ENCODE measurements at places on chromosomes 6 and 20.

DNA sequence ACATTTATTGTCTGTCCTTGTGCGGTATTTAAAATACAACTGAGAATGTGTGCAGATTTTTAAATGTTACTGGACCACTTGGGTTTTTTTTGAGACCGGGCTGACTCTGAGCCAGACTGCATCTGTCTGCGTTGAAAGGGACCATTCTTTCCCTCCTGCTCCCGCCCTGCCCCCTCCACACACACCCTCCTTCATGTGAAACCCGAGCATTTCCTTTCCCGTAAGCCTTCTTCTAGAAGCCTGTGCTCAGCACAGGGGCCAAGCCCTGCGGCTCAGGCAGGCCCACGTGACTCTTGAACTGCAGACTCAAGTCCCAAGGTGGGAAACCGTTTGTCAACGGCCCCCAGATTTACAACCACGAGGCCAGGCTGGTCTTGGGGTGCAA, 82.7 kb upstream of the FOXC1 start:
- no peak for DNase-seq

DNA sequence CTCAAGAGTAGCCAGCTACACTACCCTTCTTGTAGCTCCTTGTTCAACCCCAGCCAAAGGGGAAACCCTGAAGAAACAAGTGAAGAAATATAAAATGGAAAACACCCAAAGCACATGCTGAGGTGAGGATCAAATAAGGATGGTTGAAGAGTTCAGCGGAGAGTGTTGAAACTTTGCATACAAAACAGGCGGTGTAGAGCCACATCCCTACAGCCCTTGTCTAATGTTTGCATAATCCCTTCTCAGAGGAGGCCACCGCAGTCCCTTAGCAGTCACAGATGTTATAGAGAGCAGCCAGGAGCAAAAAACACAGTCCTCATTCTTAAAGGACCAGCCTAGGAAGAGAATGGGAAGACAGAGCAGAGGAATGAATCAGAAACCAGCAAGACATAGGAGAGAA, 350.7 kb upstream of the SASH1 start:
- no peak for DNase-seq

DNA sequence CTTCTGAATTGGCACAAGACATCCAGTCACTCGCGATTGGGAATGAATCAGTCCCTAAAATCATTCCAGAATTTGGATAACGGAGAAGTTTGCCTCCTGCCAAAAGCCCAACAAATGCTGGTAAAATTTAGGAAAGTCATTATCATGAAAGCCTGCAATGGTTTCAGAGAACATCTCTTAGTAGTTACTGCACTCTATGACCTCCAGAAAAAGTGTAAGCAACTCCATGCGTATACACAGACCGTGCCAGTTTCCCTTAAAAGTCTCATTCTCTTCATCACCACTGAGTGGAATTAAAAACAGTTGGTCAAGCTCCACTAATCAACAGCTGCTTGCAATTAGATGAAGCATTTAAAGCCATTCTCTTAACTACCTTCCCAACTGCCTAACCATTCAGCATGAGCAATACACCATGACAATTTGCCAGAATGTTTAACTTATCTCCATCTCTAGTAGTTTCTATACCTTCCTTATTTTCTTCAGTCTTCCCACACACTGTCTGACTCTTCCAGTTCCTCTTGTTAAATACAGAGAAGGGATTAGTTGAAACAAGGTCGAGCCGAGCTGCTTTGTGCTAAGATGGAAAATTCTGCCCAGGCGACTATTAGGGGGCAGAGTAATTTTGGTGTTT, 183.6 kb upstream of the PRDM1 start:
- DNase-seq: peak; percentile 73

DNA sequence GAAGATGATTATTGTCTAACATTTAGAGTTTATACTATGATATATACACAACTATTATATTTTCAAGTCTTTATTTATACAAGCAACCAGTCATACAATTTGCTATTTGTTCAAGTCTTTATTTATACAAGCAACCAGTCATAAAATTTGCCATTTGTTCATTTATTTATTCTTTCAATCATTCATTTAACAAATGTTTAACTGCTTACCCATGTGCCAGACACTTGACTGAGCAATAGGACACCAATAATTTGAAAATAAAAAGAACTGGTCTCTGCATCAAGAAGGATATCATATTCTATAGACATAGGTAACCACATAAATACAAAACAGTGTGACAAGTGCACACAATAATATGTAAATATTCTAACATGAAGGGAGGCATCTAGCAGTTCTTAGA, 20.3 kb downstream of the GRIK2 start:
- DNase-seq: no peak

DNA sequence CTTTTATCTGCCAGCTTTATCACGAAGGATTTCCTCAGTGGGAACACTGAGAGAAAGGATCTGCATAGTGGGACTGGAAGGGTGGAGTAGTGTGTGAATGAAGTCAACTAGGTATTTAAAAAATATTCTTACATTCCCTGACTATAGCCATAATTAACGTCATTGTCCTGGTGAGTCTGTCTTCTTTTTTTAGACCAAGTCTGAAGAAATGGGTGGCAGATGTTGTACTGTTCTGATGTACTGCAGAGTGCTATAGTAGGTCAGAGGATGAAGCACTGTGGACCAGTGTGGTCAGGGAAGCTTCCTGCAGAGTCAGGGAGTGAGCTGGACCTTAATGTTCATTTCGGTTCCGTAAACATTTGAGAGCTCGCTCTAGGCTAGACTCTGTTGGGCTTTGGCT, 11.9 kb downstream of the TULP4 start:
- DNase-seq: peak; percentile 31

DNA sequence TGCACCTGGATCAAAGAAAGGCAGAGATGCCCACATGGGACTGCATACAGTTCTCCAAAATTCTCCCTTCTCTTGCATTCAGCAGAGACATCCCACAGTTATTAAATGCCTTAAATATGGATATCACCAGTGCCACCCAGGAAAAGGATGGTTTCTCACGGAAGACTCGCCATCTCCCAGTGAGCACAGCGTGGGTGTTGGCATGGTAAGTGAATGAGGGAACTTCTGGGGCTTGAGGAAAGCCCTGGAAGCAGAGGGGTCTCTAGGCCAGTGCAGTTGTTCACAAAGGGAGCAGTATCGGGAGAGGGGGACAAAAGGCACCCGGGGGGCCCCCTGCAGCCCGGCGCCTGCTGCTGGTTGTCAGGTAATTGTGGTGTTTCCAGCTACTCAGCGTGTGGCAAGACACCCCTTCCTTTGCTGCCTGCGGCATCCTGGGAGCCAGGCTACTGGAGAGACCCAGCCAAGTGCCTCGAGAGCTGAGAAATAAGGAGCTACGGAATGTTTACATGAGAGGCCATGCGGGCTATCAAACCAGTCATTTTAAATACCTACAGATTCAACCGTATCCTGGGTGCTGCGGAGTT, 125.4 kb downstream of the PXDC1 start:
- DNase-seq: no peak

GRCh38 chr20:20089018-20089417, 36.7 kb downstream of the CFAP61 start:
- no peak for DNase-seq

DNA sequence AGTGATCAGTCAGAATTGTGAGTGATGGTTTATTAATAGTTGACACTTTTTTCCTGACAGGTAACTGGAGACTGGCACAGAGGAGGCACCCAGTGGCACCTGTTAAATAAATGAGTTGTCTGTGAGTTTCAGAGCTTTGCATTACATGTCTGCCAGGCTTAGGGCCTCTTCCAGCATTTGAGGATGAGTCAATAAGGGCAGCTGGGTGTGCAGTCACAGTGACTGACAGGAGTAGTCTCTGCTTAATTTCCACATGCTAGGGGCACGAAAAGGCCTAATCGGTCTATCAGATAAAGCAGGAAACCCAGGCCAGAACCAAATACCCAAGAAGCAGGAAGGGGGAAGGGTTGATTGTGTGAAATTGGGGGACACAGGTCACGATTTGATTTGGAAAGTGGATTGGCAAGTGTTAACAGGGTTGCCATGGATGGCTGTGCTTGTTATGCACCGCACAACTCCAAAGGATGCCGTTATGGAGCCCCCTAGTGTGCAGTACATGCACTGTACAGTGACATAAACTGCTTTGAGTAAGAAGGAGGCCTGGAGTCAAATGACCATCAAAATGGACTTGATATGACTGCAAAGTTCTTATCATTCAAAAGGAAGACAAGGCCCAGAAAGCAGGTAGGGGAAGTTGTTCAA, 111.9 kb upstream of the GGTLC1 start:
- no peak for DNase-seq

DNA sequence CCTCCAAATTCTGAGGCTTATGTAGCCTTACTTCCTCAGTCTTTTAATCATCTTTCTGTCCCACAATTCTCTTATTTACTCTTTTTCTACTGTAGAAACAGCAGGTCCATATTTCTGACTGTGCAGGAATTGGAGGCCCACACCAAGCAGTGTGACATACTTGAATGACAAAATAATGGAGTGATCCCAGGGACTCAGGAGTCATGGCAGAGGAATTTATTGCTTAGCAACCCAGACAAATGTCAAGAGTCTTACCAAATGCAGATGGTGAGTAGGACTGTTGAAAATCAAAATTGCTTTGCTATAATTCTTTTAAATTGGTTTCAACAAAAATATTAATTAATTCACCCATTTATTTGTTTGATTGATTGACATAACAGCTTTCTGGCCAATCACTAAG, 59.9 kb downstream of the HTR1B start:
- peak; percentile 29 for DNase-seq

- no peak for DNase-seq
These were observed 680.6 kb downstream of the RFPL4B start for GRCh38 chr6:113027780-113028179.
